ENCODE measurements at places on chromosomes 5 and 9.

DNA sequence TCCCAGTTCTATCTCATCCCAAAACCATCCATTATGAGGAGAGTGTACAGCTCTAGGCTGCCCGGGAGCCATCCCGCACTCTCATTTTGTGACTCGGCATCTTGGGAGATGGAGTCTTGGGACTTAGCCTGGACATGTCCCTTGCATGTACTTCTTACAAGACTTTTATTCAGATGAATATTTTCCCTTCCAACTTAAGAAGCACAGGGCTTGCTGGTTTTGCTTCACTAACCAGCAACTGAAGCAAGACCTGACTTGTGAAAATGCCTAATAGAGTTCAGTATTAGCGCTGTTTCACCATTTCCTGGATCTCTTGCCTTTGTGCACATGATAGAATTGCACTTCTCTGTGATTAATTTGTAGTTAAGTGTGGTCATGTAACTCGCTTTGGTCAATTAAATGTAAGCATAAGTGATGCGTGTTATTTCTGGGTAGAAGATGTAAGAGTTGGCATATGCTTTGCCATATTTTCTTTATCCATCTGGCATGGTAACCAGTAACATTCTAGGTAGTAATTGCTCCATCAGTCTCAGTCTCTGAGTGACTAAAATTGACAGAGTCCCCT lies 55.8 kb downstream of the PDCD1LG2 start:
- no peak for DNase-seq

DNA sequence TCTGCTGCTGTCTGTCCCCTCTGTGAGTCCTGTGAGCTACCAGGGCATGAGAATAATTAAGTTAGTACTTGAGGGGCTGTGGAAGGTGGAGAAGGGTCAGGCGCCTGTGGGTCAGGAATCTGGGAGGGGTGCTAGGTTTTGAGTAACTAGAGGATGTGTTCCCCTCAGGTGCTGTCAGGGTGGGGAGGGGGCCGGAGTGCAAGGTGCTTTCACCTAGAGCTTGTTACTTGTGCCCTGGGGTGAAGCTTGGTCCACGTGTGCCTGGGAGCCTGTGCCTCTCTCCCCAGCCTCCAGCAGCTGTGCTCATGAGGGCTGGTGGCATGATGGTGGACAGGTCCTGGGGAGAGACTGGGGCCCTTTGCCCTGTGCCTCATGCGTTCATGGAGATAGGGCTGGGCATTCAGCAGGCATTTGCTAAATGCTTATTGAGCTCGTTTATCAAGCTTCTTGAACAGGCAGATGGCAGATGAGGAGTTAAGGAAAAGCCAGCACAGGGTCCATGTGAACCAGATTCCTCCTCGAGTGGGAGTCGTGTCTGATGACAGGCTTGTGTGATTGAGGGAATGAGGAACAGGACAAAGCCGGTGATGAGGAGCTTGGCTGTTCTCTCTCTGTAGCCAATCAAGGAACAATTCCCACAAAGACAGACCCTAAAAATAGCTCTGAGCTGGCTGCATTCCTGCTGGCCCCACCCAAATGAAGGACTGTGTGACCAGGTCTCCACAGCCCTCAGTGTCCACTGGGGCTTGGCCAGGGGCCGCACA lies 40.9 kb downstream of the CACNA1B start:
- DNase-seq, result no peak

GRCh38 chr9:35909687-35910612 lies 660 bp downstream of the SPAAR start:
- no peak for DNase-seq

DNA sequence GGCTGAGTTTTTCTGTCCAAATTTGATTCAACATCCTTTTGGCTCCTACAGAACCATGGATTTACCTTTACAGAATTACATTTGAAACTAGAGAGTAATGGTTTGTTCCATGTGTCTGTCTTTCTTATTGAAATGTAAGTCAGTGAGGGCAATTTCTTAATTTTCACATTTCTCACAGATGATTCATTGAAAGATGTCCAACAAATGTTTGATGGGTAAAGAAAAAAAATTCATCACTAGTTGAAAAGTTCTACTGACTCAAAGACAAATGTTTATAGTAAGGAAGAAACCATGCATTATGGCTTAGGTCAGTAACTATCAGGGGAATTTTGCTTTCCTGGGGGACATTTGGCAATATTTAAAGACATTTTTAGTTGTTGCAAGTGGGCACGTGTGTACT lies 131.6 kb upstream of the TRPM3 start:
- DNase-seq, result no peak

GRCh38 chr9:92661127-92661526 lies 8.8 kb downstream of the IPPK start:
- DNase-seq, result no peak

DNA sequence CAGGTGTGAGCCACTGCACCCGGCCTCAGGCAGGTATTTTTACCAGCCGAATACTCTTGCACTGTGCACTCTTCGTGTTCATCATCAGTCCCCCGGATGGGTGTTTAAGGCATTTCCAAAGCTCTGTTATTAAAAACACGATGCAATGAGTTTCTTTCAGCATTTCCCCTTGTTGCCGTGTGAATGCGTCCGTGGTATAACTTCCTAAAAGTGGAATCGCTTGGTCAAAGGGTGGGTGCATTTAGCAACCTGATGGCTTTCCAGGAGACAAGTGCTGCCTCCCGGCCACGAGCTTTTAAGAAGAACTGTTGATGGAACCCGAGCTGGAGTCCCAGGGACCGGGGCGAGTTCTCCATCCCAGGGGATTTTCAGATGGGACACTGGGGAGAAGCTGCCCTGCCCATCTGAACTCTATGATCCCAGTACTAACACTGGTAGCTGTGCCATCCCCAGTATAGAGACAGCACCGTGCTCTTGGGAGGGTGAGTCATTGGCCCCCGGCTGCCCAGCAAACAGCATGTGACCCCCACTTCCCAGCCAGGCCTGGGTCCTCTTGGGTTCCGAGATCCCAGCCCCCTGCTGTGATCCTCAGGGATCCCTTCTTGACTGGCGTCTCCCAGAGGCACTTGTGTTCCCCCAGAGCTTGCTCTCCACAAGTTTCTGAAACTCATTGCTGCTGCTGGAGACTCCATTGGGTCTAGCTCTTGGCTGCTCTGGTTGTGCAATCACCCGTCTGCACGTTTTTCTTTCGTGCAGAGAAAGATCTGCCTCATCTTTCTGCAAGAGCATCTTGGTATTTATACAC lies 169.5 kb upstream of the IER5L start:
- no peak for DNase-seq

- DNase-seq, result no peak
These were observed 18.6 kb downstream of the C9orf57 start for GRCh38 chr9:72041775-72042194.

DNA sequence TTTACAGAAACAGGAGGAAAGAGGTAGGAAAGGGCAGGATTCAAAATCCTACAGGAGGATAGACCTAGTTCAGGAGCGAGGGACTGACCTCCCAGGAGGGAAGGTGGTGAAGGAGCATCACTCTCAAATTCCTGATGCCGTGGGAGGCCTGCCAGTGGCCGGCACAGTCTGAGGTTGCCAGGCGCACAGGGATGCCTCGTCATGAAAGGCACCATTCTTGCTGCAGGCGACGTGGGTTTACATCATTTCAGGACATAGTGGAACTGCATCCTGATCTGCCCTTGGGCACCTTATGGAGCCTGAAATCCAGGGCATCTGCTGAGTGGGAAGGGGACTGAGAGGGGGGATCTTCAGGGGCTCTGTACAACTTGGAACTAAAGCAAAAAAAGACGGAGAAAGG lies 163.2 kb upstream of the S1PR3 start:
- no peak for DNase-seq

GRCh38 chr5:147804334-147804733 lies 21.8 kb upstream of the JAKMIP2 start:
- no peak for DNase-seq

DNA sequence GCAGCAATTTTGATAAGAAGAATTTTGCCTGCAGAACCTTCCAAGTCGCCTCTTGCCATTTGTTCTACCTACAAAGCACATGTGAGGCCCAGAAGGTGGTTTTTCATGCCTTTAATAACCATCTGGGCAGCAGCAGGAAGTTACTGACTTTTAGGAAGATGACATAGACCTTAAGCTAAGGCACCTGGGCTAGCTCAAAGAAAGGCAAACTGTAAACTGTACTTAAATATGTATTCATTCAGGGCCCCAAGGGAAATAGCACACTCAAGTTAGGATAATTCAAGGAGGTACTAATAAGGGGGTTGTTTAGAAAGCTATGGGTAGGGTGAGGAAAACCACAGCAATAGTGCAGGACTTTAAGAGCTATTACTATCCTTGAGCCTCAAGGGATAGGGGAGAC lies 57.3 kb upstream of the HSPB3 start:
- no peak for DNase-seq

GRCh38 chr9:132114102-132114707 lies 34.5 kb upstream of the MED27 start:
- DNase-seq, result peak; percentile 10
